GM13976 (cell line): ENCODE measurements at places on chromosomes 7 and 10.

GRCh38 chr7:79298145-79298760 lies 155.2 kb downstream of the MAGI2 start:
- DNase-seq, result peak; percentile 39

DNA sequence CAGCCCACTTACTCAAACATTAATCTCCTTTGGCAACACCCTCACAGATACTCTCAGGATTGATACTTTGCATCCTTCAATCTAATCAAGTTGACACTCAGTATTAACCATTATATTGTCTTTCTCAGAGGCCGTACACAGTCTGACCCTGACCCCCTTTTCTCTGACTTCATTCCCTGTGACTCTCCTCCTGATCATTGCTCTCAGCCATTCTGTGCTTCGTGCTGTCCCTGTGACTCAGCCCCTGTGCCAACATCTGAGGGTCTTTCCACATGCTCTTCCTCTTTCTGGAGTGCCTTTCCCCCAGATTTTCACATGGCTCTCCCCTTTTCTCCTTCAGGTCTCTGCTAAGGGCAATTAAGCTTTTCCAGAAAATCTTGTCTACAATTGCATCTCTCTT lies 289.0 kb upstream of the PHYHIPL start:
- no peak for DNase-seq

GRCh38 chr7:18566829-18567228 lies 71.3 kb downstream of the HDAC9 start:
- peak; percentile 51 for DNase-seq

DNA sequence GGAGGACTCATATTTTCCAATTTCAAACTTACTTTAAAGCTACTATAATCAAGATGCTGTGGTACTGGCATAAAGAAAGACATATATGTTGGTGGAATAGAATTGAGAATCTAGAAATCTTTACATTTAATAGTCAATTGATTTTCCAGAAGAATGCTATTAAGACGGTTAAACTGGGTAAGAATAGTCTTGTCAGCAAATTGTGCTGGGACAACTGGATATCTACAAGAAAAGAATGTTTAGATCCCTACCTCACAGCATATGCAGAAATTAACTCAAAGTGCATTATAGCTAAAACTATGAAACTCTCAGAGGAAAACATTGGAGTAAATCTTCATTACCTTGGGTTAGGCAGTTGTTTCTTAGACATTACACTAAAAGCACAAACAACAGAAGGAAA lies 203.3 kb downstream of the SDK1 start:
- DNase-seq, result no peak

DNA sequence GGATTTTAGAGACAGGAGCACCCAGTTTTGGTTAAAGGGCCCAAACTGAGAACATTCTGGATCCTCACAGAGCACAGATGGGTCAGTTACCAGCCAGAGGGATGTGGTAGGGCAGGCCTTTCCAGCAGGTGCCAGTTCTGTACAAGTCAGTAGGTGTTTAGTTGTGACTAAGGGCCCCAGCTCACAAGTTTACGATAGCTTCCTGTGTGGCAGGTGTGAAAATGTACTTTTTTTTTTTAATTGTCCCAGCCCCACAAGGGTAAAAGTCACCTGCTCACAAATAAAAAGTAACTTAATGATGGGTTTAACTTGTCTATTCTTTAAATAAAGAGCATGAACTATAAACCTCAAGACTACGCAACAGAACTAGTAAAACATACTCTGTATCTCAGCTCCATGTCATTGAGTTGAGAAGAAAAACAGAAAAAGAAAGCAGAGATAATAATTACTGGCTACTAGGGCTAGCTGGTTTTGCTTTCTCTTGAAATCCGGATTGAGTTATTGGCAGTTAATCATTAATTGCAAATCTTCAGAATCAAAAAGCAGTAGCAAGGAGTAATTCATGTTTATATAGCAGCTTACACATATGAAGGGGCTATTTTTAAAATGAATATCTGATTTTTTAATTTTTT lies 15.4 kb downstream of the NFE2L3 start:
- DNase-seq, result no peak

- no peak for DNase-seq
Observed at GRCh38 chr7:39547336-39547735, 18.9 kb upstream of the YAE1 start.

DNA sequence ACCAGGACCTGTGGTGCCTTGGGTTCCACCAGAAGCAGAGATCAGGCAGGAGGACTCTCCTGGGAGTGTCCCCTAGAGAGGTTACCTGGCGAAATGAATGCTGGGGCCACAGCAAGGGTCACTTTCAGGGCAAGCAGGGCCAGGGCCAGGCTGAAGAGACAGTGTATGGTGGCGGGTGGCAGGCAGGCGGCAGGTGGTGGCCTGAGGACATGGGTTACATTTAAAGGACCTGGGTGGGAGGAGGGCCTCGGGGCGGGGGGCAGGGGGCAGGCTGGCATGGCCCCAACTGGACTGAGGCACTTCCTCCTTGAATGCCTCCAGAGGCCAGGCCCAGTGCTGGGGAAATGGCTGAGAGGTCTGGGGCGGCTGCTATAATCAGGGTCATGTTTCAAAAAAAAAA lies 14.7 kb upstream of the TBRG4 start:
- no peak for DNase-seq

GRCh38 chr10:130207205-130207604 lies 71.0 kb downstream of the GLRX3 start:
- no peak for DNase-seq

DNA sequence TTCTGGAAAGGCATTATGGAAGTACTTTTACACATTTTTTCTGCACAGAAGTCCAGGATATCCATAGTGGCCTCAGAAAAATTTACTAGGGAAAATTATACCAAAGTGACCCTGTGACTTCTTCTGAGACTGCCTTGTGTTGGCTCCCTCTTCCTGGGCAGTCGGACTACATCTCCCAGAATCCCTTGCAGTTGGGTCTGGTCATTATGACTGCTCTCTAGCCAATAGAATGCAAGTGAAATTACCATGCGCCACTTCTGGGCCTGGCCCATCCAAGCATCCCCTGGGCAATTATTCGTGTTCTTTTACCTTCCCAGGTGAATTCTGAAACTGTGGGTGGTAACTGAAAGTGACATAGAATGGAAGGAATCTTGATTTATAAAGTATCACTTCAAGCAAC lies 430.9 kb downstream of the ACTR3B start:
- no peak for DNase-seq

- no peak for DNase-seq
Observed at GRCh38 chr7:39934132-39934531, 15.9 kb upstream of the CDK13 start.

GRCh38 chr10:16470747-16471146 lies 33.9 kb downstream of the PTER start:
- no peak for DNase-seq

DNA sequence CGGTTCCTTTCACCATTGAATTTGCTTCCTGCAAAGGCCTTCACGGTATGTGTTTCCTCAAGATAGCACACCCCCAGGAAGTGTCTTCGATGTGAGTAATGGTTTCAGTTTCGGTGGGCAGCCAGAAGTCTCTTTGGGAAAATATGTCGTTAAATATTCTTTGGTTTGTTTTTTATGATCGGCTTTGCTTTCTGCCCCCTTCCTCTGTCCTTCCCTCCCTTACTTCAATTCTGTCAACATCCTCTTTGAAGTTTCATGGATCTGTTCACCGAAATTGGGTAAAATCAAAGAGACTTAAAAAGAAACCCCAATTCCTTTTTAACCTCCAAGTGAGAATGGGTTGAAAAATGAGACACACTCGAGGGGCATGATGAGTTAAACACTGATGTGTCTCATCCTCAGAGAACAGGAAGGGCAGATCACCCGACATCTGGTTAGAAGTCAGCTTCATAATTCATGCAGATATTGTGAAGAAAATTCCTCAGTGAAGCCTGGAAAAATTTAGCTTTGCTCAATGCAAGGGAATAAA lies 170.8 kb upstream of the HABP2 start:
- DNase-seq, result no peak

DNA sequence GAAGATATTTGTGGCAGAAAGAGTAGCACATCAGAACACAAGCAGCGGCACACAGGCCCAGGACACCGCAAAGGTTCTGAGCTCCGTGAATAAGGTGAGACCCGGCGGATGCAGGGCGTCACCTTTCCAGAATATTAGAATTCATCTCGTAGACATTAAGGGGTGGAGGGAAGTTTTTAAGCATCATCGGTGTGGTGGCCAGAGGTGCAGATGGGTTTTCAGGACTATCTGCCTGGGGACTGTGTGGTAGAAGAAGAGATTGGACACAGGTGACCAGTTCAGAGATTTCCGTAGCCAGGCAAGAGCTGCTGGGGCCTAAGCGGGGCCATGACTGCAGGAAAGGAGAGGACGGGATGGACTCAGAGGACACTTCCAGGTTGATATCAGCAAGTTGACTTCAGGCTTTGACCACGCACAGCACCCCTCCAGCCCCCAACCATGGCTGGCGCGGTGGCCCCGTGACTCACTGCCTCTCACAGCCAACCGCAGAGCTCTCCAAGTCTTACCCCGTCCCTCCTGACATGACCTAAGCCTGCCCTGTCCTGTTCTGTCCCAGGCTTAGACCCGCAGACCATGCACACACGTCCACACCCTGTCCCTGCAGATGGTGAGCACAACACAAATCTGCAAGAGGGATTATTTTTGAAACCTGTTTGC lies 97.2 kb downstream of the OAT start:
- no peak for DNase-seq

- DNase-seq, result no peak
Observed at GRCh38 chr10:79425074-79425532, 20.3 kb downstream of the ZCCHC24 start.

GRCh38 chr7:47830015-47830414 lies 118.3 kb downstream of the PKD1L1 start:
- no peak for DNase-seq

DNA sequence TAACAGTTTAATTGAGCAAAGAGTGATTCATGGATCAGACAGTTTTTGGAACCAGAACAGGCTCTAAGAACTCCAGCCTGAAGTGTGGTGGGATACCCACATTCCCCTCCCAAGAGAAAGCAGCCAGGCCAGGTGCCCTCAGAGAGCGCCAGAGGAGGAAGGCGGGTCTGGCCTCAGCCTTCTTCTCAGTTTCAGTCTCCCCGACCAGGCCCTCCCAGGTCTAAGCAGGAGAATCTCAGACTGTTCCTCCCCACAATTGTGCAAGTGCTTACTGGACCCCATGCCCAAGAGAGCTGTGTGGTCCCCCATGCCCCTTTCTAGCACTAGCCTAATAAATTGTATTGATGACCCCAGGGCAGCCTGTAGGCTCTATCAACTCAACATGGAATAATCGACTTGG lies 25.6 kb downstream of the PPIF start:
- DNase-seq, result no peak

GRCh38 chr7:131493581-131493980 lies 62.8 kb downstream of the PODXL start:
- no peak for DNase-seq

GRCh38 chr10:120131183-120131582 lies 238.7 kb downstream of the SEC23IP start:
- DNase-seq, result no peak

GRCh38 chr10:57696641-57697040 lies 571.1 kb downstream of the IPMK start:
- DNase-seq, result no peak

GRCh38 chr10:125396676-125397075 lies 236.3 kb upstream of the CTBP2 start:
- DNase-seq, result no peak

DNA sequence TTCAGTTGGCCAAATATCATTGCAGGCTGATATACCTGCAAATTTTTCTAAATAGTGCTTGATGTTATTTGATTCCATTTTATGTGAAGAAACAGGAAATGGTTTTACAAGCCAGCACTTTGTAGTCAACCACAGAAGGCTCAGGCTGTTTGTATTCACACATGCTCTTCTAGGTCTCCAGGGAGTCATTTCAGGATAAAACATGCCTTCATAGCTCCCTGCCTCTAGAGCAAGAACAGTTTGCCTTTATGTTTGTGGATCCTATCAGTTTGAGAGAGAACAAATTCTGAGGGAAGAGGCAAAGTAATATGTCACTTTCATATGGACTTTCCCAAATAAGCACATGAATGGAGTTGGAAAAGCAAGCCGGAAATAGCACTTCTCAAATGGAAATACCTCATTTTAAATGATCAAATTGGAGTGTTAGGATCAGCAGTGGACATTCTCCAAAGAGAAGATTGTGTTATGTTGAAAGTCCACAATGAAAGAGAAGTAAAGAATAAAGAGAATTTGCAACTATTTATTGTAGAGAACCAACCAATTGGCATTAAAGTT lies 277.6 kb downstream of the KCND2 start:
- no peak for DNase-seq

DNA sequence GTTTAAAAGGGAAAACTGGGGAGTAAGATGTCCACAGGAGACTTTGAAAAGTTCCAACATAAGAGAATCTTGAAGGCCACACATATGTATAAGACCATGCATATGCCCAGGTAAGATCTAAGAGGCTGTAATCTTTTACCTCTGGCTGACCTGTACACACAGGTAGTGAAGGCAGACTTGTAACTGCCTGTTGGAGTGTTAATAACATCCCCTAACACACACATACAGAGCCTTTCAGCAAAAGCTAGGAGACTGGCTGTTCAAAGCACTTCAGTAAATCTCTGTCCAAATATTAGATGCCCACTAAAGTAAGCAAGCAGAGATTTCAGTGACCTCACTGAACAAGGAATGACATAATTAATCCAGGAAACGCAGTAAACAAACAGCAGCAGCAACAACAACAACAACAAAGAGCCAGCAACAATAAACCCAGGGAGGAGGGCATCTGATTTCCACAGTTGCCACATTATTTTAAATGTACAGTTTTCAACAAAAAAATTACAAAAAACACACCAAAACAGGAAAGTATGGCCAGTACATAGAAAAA lies 15.0 kb downstream of the CYP51A1 start:
- DNase-seq, result no peak

DNA sequence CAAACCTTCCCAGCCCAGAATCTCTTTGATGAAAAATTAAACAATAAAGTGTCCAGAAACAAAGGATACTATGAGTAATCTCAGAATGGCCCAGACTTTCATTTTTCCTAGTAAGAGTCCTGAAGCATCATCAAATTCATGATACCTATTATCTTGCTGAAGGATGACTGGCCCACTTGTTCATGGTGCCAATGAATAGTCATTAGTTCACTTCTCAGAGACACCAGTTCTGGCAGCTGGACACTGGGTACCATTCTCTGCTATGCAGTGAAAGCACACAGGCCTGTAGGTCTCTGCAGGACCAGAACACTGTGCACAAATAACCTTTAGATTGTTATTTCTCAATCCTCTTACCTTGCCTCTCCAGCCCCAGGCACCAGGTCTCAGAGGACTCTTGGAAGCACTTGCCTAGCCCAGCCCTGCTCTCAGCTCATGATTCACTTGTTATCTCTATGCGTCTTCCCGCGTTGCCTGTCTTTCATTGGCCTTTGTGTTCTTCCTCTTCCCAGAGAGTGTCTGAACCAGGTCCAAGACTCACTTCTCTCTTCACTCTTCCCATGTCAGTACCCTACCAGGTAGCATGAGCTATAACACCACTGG lies 98.1 kb upstream of the AGBL3 start:
- DNase-seq, result no peak

GRCh38 chr10:68832601-68833000 lies 5.3 kb downstream of the STOX1 start:
- no peak for DNase-seq

GRCh38 chr10:95413588-95413987 lies 122.8 kb upstream of the PDLIM1 start:
- no peak for DNase-seq
